HepG2 (cell line): ENCODE measurements at places on chromosomes 4 and X.

GRCh38 chr4:112516066-112516470 lies at the start of gene NEUROG2:
Gene NEUROG2, minus strand, starts transcription at chr4:112516180. Its CDS starts 705 bp downstream, at chr4:112515475.
- no peak for DNase-seq

GRCh38 chr4:602559-602942 lies 22.8 kb upstream of the PDE6B start:
- DNase-seq, result peak; percentile 60

- no peak for DNase-seq
These were observed 556.1 kb downstream of the SPRY1 start for GRCh38 chr4:123952530-123953274.

GRCh38 chr4:19735012-19735411 lies 516.7 kb upstream of the SLIT2 start:
- no peak for DNase-seq

GRCh38 chrX:47576021-47576898 lies 6.0 kb upstream of the TIMP1 start:
- no peak for DNase-seq

GRCh38 chr4:87461281-87461700 lies 38.9 kb downstream of the NUDT9 start:
- no peak for DNase-seq

GRCh38 chr4:169312690-169313422 lies 42.1 kb upstream of the SH3RF1 start:
- no peak for DNase-seq

GRCh38 chr4:26772096-26772873 lies 88.4 kb upstream of the STIM2 start:
- DNase-seq, result no peak

DNA sequence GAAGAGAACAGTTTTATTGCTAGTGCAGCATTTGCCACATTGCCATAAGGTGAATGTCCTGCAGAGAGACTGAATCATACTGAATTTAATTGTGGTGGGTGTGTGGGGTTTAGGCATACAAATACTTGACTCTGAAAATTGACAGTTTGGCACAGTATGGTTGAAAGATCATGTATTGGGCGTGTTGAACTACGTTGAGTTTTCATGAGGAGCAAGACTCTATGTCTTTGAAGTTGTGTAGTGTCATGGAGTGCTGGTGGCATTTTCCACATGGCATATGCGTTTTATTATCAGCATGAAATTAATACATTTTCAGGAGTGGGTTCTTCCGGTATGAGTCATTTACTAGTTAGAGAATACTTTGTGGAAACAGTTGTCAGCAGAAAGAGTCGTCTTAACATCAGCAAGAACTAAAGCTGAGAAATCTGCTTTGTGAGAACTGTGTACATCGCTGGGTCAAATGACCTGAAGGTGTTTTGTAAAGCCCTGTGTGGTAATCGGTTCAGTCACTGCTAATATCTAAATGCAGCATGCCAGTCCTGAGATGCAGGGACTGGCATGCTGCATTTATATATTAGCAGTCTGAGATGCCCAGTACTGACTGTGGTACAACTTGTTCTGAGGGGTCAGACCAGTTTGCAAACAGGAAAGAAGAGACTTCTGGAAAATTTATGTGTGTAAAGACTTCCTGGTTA lies 50.3 kb downstream of the ARHGAP10 start:
- DNase-seq, result no peak

GRCh38 chr4:68984947-68985346 lies 33.3 kb upstream of the UGT2A3 start:
- no peak for DNase-seq
